ENCODE measurements at places on chromosomes 2 and 18. TPM values are rescaled to one million over a fixed set of nuclear protein-coding genes. Genes with fewer than 3 reads are reported as not detected.

- no peak for DNase-seq
Measured at GRCh38 chr2:98773169-98773568, 42.2 kb upstream of the MGAT4A start.

The TMEFF2 gene
- not detected for total RNA-seq

GRCh38 chr2:240000671-240001070 lies 24.5 kb downstream of the NDUFA10 start:
- no peak for DNase-seq

The GRHL1 gene
- 1.1 TPM for total RNA-seq

- no peak for DNase-seq
Measured at GRCh38 chr2:43199492-43200488, 26.6 kb downstream of the ZFP36L2 start.

- no peak for DNase-seq
Measured at GRCh38 chr2:120463527-120463926, 117.6 kb downstream of the INHBB start.

The PLA2R1 gene
- 3.0 TPM for total RNA-seq

GRCh38 chr2:14996351-14997014 lies 364.0 kb downstream of the LRATD1 start:
- no peak for DNase-seq

The OSR1 gene
- total RNA-seq, result 1.4 TPM

Data from cardiac septum (tissue), 1 donor.